ENCODE measurements at places on chromosomes 6 and 20.

DNA sequence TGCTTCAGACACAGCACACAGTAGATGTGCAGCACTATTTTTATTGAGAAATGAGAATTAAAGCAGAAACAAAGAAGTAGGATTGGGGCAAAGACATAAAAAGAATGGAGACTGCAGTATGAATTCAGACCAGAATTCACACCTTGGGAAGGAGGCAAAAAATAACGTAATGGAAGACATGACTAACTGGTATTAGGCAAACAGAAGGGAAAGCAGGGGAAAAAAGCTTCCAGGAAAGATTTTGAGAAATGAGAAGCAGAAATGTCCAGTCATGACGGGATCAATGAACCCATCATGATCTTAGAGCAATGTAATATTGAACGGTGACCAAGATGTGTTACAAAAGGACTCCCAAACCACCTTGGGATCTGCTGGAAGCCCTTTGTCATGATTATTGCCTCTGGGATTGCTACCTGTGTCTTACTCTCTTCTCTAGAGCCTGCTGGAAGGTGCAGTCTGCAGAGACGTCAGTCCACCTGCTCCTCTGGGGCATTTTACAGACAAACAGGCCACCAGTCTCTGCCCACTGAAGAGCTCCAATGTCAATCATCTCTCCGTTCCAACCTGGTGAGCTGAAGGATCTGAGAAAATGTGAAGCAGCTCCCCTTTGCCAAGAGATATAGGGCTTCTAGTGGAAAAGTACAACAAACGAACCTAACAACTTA is 8.7 kb downstream of the NUDT3 start:
- DNase-seq, result no peak

DNA sequence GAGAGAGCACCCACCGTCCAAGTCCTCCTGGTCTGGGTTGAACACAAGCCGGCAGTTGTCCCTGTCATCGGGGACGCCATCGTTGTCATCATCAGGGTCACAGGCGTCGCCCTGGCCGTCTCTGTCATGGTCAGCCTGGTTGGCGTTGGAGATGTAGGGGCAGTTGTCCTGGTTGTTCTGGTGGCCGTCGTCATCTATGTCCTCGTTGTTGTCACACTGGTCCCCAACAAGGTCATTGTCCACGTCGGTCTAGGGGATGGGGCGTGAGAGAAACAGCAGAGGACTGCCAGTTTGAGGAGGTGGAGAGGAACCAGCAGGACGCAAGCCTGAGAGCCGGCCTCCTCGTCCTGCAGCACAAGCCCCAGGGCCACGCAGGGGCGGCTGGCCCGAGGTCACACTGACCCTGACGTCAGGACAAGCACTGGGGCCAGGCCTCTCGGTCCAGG is 28.5 kb downstream of the THBS2 start:
- DNase-seq, result no peak

GRCh38 chr6:151548201-151548600 is 54.4 kb downstream of the CCDC170 start:
- DNase-seq, result no peak

DNA sequence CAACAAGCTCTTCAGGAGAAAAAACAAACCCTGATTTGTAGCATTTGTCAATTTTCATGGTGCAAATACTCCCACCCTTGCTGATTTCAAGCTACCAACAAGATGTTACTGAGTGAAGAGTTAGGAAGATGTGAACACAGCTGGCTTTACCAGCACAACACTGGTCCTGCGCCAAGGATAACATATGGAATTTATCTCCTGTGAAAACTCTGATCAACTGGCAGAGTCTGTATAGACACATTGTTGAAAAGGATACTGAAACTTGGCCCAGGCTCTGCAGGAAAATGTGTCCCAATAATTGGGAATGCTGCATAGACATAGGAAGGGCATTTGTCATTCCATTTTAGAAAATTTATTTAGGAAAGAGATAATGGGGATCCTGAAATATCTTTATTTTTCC is 29.0 kb downstream of the OTOR start:
- DNase-seq, result no peak

GRCh38 chr6:2697291-2697690 is 53.4 kb downstream of the MYLK4 start:
- no peak for DNase-seq

- DNase-seq, result no peak
These were observed 1.3 kb upstream of the PPP1R3G start for GRCh38 chr6:5083813-5084359.

GRCh38 chr6:125906158-125906998 is 50.2 kb upstream of the HINT3 start:
- peak; percentile 49 for DNase-seq

All from pancreas (tissue), 10 donors.